SIG-M5 (cell line): ENCODE measurements at places on chromosomes 7 and 10.

DNA sequence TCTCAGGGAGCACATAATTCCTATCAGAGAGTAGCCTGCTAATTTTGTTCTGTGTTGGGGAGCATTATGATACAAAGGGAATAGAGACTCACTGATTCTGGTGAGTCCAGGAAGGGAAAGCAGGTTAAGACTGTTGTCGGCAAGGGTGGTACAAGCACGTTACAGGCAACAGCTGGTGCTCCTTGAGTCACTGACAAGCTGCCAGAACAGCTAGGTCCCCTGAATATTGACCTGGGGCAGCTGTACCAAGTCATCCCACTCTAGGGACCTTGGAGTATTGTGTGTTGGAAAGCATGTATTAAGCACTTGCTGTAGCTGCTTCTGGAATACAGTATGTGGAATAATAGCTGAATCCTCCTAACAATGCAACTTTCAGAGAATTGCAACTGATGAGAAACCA lies 37.0 kb upstream of the GLCCI1 start:
- no peak for DNase-seq

DNA sequence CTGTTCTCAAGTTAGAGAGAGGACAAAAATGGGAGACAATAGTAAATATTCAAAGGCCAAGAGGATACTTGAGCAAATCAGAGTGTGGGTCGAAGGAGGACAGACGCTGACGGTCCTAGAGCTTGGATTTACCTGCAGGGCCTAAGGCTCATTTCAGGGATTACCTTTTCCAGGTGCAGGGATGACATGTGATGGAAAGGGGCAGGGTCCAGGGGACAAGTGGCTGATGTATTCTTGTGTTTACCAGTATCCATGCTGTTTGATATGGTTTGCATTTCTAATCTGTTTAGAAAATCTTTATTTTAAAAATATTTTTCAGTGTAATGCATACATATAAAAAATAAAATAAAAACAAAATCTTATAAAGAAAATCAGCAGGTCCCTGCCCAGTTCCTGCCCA lies 5.3 kb downstream of the GALNTL5 start:
- DNase-seq: no peak

GRCh38 chr7:147894271-147894670 lies 696.3 kb upstream of the C7orf33 start:
- no peak for DNase-seq

DNA sequence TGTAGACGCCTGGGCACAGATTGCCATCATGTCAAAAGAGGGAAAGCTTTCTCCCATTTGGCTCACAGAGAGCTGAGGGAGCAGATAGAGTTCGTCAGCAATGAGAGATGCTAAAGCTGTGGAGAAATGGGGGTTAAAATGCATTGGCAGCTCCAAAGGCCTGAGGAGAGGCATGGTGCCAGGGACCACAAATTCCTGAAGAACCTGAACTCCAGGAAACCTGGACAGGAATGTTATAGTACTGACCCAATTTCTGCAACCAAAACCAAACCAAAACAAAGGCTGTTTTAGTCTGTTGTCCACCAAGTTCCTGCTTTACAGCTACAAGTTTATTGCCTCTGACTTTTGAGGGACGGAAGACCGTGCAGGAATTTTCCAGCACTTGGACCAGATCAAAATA lies 575.7 kb downstream of the REEP3 start:
- DNase-seq: no peak

- no peak for DNase-seq
Observed at GRCh38 chr10:126584836-126585235, 85.7 kb downstream of the C10orf90 start.

- no peak for DNase-seq
Observed at GRCh38 chr10:50542871-50543270, 80.9 kb downstream of the SGMS1 start.

DNA sequence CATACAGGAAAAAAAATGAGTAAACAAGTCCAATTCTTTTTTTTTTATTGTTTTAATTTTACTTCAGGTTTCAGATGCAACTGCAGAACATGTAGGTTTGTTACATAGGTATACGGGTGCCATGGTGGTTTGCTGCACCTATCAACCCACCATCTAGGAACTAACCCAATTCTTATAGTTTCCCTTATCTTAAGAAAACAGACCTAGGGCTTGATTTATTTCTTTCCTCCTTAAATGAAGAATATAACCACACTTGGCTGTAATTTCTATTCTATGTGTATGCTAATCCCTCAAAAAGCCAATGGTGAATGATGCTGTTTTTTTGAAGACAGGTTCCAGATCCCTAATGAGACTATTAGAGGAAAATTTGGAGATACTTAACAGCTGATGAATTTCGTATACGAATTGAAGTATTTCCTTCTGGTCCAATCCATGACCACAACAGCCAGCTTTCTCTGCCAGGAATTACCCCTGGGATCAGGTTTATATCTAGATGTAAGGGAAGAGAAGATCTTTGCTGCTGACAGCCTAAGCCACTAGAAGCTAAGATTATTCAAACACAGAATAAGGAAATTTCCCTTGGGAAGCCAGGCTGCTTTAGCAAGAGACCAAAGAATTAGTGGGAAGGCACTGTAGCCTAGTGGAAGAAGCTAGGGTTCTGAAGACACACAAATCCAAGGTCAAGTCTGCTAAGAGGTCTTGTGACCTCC lies 115.8 kb downstream of the INHBA start:
- DNase-seq: no peak

DNA sequence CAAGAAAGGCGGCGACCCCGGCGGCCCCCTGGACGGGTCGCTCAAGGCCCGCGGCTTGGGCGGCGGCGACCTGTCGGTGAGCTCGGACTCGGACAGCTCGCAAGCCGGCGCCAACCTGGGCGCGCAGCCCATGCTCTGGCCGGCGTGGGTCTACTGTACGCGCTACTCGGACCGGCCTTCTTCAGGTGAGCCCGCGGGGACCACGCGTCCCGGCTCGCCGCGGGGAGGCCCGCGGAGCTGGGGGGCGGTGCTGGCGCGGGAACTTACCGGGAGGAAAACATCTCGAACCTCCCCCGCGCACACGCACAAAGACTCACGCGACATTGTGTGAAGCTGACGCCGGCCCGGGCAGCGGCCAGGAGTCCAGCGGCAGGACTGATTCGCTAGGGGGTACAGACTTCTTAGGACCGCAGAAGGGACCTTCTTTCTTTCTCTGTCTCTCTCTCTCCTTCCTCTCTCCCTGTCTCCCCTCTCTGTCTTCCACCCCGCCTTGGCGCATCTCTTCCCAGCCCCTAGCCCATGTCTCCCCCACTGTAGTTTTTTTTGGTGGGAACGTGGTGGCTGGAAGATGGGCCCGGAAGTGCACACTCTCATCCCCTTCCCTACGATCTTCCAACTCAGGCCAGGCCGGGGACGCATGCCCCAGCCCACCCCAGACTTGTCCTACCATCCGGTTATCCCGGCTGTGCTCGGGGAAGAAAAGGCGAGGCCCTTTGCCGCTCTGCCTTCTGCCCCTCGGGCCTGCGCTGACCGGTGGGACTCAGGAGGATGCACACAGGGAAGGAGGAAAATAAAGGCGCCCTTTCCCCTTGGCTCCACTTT lies 1.2 kb downstream of the EN2 start:
- no peak for DNase-seq

DNA sequence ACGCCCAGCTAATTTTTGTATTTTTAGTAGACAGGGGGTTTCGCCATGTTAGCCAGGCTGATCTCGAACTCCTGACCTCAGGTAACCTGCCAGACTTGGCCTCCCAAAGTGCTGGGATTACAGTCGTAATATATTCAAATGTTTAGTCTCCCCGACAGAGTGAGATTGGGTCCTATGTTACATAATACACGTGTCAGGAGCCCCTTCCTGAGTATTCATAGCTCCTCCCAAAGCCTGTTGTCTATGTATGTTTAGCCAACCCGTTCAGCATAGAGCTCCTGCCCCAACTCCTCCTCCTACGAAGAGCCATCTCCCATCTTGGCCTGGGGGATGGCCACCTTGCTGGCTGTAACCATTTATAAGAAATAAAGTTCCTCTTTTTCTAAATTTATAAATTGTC lies 2.7 kb upstream of the PPP2R2D start:
- DNase-seq: no peak

DNA sequence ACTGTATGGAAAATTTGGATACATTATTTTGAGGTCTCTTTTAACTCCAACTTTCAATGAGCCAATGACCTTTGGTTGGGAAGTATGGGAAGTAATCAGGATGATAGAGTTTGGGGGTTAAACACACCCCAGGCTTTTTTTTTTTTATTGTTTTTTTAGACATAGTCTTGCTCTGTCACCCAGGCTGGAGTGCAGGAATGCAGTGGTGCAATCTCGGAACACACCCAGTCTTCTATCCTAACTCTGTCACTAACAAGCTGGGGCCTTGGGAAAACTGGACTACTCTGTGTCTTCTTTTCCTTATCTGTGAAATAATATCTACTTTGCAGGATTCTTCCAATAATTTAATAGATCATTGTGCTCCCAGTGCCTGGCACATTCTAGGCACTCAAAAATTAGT lies 37.6 kb upstream of the AGBL3 start:
- DNase-seq: no peak

DNA sequence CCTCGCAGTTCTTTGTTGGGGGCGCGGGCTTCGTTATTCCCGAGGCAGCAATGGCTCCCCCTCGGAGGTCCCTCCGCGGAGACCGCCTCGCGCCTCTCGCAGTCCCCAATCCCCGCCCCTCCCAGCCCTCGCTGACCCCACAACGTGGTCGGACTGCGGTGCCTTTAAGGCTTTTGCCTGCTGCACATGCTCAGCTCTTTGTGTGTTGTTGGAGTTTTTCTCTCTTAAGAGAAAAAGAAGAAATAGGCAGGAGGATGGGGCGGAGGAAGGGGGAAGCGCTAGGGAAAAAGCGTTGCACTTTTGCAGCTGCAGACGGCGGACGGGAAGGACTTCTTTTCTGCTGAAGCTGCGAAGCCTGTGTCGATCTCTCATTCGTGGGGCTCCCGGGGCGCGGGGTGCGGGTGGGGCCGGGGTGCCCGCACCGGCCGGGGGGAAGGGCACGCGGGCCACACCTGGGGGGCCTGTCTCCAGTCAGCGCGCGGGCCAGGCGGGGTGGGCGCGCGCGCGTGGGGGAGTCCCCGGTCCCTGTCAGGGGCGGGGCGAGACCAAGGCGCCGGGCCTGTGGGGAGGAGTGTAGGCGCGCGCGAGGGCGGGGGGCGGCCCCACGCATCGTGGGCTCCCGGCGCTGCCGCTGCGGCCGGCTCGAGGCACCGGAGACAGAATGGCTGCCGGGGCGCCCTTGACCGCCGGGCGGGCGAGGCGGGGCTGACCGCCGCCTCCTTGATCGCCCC lies 445 bp upstream of the ATRNL1 start:
- DNase-seq: no peak

DNA sequence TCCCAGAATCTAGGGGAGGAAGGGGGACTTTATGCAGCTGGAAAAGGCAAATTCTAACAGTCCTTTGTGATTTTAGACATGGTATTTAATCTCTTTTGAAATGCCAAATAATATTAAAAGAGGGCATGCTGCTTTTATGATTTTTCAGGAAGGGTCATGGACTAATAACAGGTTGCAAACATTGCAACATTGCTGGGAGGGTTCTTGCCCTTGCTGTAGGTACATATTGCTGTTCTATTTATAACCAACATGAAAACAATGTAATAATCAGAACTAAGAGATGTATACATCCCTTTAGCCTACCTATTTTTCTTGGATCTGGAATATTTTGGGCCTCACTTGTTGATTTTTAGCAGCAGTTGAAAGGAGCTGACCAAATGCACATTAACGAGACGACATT lies 411.6 kb downstream of the KCNMA1 start:
- no peak for DNase-seq

- no peak for DNase-seq
Observed at GRCh38 chr10:63935705-63936104, 414.5 kb downstream of the REEP3 start.

GRCh38 chr10:92278996-92279696 lies 11.7 kb downstream of the CPEB3 start:
- DNase-seq: no peak

GRCh38 chr7:114622221-114622620 lies 207.6 kb downstream of the FOXP2 start:
- no peak for DNase-seq

- peak; percentile 28 for DNase-seq
Observed at GRCh38 chr10:114060456-114060855, 16.8 kb downstream of the ADRB1 start.

DNA sequence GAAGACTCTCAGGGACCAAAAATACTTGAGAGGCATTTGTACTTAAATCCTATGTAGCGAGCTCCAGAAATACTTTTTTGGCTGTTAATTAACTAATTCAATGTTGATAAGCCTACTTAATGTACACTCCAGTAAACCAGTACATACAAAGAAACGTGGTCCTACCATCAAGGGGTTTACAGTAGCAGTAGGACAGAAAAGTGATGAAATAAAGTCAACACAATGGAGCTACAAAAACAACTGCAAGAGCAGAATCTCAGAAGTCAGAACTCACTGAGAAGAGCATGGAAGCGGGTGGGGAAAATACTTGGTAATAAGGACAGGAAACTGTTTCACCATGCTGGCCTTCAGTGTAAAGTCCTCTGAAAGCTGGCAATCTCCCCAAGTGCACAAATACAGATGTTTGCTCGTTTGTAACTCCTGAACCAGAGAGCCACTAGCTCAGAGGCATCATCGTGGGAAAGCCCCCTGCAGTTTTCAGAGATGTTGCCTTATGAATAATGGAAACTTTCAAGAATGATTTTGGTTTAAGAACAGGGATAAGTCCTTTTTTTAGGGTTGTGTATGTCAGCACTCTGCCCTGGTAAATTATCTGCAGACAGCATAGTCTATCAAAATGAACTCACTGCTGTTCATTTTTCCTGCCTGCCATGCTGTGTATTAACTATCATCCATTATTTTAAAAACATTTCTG lies 233.2 kb downstream of the SORCS1 start:
- DNase-seq: no peak

DNA sequence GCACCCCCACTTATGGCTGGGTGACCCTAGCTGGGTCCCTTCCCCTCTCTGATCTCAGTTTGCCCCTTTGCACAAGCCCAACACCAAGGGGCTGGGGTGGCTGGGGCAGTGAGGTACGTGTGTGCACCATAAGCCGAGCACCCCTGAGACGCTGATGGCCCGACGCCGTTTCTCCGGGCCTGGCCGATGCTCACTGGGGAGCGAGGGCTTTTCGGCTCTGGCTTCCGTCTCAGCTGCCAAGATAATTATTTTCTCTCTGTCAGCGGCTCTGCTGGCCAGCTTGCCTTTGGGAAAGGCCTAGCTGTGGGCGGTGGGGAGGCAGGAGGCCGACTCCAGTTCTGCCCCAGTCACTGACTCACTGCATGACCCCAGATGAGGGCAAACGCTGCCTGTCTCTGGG lies 91.0 kb downstream of the ZMIZ1 start:
- no peak for DNase-seq

GRCh38 chr7:41832941-41833340 lies 130.1 kb upstream of the INHBA start:
- no peak for DNase-seq

- no peak for DNase-seq
Observed at GRCh38 chr10:17238445-17239291, 10.6 kb downstream of the VIM start.

- DNase-seq: no peak
Observed at GRCh38 chr10:21926949-21927348, 76.6 kb downstream of the DNAJC1 start.

DNA sequence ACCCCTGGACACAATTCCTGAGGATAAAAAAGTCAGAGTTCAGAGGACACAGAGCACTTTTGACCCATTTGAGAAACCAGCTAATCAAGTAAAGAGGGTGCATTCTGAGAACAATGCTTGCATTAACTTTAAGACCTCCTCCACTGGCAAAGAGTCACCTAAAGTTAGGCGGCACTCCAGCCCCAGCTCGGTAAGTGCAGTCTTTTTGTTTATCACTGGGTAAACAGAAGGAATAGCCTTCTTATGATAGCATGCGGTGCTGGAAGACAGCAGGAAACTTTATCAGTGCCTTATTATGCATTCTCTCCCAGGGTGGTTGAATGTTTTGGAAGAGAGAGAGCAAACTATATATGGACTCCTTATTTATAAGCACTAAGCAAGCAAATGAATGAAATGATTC lies 130.5 kb downstream of the CDK14 start:
- DNase-seq: no peak
